ENCODE measurements at places on chromosomes 2 and 18. TPM values are rescaled to one million over a fixed set of nuclear protein-coding genes. Genes with fewer than 3 reads are reported as not detected.
A peak's percentile ranks its signal among the peaks of the same experiment; 100 is the strongest.

The LIMS3 gene
- 2.2 TPM for total RNA-seq

- no peak overlapping the region for H3K4me3 ChIP-seq
- H3K4me1 ChIP-seq, result no peaks in the 10 kb centered on the region
- H3K27me3 ChIP-seq, result no peaks in the 10 kb centered on the region
- no peak overlapping the region for H3K27ac ChIP-seq
- no peak for DNase-seq
- no peaks in the 10 kb centered on the region for H3K36me3 ChIP-seq
Measured at GRCh38 chr2:28590496-28591301, 94.8 kb downstream of the PLB1 start.

The SLC23A3 gene
- 5.4 TPM for total RNA-seq

GRCh38 chr2:9847140-9847539, 3.9 kb downstream of the TAF1B start:
- H3K27ac ChIP-seq, result no peak overlapping the region
- H3K36me3 ChIP-seq, result peaks cover 30% of the 10 kb centered on the region
- peaks cover 37% of the 10 kb centered on the region for H3K4me1 ChIP-seq
- H3K27me3 ChIP-seq, result no peaks in the 10 kb centered on the region
- no peak overlapping the region for H3K4me3 ChIP-seq

The SLC35F6 gene
- 40.8 TPM for total RNA-seq

DNA sequence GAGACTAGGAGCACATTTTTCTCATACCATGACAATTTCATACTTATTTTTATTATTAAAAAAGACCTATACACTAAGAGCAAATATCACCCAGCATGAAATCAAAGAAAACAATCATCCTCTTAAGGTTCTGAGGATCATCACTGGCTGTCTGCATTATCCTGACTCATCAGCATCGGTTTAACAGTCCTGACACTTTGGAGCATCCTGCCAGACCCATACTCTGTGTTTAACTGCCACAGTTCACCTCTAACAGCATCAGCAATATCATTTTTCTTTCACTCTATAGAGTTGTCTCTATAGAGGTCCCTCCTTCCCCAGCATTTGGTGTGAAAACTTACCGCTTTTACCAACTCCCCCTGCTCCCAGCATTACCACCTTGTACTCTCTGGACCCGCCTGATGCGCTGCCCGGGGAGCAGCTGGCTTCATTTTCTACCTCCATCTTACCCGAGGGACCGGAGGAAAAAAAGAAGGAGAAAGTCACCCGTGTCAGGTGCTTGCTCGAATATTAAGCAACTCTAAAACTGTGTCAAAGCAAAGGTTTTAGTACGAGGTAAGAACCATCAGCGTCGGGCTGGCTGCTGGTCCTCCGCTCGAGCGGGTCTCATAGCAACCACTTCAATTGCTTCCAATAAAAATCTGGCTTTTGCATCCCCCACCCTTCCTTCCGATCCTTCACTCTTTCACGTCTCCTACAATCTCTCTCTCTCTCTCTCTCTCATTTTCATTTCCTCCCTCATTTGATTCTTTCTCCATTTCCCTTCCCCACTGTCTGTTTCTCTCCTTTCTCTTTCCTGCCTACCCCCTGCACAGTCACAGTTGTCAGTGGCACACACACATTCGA, at the start of gene RIT2:
Gene RIT2 (minus strand): TSS at position 610 of the 846 bp plus-strand sequence.
- H3K27ac ChIP-seq, result no peak within 1 kb of the TSS
- H3K4me3 ChIP-seq, result no peak within 1 kb of the TSS
- DNase-seq, result no peak
- no peaks in the 10 kb centered on the region for H3K4me1 ChIP-seq
- no peaks in the 10 kb centered on the region for H3K27me3 ChIP-seq

- H3K27ac ChIP-seq, result peak overlapping the region; percentile 97
- H3K4me3 ChIP-seq, result peak overlapping the region; percentile 73
- no peak for DNase-seq
- H3K36me3 ChIP-seq, result no peaks in the 10 kb centered on the region
- H3K27me3 ChIP-seq, result no peaks in the 10 kb centered on the region
- H3K4me1 ChIP-seq, result peaks cover 39% of the 10 kb centered on the region
Measured at GRCh38 chr2:46299365-46300263, 2.4 kb downstream of the EPAS1 start.

Data from vagina (tissue), 2 donors.